ENCODE measurements at places on chromosomes 16 and 17. TPM values are rescaled to one million over a fixed set of nuclear protein-coding genes. Genes with fewer than 3 reads are reported as not detected.
A peak's percentile ranks its signal among the peaks of the same experiment; 100 is the strongest.

GRCh38 chr17:74223901-74224300 lies 10.5 kb downstream of the TTYH2 start:
- DNase-seq: no peak

- DNase-seq: no peak
Observed at GRCh38 chr17:54368906-54369305, 531.7 kb upstream of the TOM1L1 start.

- no peak for DNase-seq
Observed at GRCh38 chr16:83549316-83550182, 258.2 kb upstream of the HSBP1 start.

DNA sequence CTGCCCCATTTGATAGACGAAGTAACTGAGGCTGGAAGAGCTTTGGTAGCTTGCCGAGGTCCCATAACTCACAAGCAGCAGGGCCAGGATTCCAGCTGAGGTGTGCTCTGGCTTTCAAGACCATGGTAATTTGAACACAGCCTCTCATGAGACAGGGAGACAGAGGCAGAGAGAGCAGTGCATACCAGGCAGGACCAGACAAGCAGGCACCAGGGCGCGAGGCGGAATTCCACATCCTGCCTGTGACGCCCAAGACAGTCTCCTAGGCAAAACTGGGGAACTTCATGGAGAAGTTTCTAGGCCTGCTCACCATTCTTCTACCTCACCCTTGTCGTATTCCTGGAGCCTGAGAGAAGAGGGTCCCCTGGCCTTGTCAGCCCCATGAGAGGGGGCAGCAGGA lies 19.2 kb downstream of the SDK2 start:
- DNase-seq: no peak

CNTD1 gene
- total RNA-seq: not detected

- DNase-seq: no peak
Observed at GRCh38 chr17:68605914-68606313, 4.7 kb upstream of the FAM20A start.

CNTROB gene
- total RNA-seq: 45.3 TPM

GJD3 gene
- total RNA-seq: not detected

HBA2 gene
- total RNA-seq: not detected

DNA sequence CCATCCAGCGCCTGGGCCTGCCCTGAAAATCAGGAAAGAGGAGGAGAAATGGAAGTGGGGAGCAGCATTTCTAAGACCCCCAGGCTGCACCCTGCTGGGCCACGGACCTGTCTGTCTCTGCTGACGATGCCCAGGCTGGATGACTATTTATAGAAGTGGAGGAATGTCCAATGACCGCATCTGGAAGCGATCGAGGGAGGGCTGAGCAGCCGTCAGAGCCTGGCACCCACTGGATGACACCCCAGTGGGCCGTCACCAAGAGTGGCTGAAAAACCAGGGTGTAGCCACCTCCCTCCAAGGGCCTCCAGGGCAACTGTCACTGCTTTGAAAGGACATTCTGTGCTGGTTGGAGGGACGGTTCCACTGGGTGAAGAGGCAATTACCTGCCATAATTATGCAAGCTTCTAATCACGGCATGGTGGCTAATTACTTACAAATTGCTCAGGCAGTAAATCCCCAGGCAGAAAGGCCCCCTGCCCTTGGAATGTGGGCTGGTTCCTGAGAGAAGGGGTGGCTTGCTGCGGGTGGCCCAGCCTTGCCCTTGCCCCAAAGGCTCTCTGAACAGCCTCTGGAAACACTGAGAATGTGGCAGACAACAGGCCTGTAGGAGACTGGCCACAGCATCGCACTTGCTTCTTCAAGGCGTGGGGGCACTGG lies 332.1 kb downstream of the C16orf95 start:
- DNase-seq: no peak

GRCh38 chr16:57629516-57630406 lies 1.3 kb downstream of the ADGRG1 start:
- DNase-seq: no peak

ADAP2 gene
- total RNA-seq: 0.42 TPM

DNA sequence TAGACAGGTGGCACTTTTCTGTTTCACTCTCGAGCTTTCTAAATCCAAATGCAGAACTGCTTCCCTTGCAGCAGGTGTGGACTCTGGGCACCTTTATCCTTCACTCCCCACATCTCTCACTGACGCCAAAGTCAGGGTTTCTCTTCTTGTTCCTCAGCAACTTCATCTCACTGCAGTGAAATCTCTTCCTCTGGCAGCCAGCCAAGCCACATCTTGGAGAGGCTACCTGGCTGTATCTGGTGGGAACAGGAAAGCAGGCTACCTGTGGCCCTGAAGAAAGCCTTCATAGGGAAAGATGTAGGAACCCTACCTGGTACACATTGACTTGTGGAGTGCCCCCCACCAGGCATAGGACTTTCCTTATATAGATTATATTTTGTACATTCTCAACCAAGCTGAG lies 159.1 kb downstream of the UTP18 start:
- no peak for DNase-seq

DNA sequence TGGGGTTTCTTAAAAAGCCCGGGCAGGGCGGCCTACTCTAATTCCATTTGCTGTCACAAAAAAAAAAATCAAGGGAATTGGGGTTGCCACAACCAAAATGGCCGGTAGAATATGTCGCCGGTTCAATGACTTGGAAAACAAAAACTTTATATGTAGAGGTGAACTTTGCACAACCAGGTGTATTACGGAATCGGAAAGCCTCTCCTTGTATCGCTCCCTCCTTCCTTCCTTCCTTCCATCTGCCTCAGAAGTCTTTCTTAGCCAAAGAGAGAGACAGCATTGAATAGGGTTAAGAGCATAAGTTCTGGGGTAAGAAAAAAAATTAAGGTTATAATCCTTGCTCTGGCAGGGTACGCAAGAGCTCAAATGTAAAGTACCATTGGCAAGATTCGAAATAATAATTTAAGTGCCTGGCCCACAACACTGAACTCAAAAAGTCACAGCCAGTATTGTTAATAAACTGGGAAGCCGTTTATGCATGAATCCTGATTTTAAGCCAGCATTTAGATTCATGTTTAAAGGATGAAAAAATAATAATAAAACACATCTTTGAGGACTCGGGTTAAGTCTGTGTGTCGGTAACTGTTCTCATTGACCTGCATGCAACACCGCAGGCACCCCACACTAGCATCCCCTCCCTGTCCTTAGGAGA lies 522 bp upstream of the GLG1 start:
- no peak for DNase-seq

CA10 gene
- total RNA-seq: not detected

DHRS11 gene
- 10.1 TPM for total RNA-seq

DNA sequence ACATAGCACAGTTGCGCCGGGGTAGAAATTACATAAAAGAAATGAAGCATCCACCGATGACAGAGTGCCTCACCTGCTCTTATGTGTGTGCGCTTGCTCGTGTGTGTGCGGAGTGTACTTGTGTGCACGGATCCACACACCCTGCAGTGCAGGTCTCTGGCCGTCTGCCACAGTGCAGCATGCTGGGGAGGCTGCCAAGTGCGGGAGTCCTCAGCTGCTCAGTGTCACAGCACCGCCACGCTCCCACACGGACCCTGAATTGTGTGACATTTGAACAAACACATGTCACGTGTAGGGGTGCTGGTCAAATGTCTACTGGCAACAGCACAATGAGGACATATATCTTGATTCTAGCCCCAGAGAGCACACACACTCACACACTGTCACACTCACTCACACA lies 243.0 kb upstream of the MYOCD start:
- no peak for DNase-seq

DNA sequence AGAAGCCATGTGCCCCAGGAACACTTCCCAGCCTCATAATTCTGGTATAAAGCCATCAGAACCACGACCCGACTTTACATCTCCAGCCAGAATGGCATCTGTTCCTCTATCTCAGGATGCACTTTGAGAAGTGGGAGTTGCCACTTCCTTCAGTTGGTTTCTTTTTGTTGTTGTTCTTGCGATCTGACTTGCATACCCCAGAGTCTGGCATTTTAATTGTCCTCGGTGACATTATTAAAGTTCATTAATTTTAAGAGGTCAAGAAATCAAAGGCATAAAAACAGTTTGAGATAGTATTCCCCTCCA lies 13.5 kb downstream of the MARCHF10 start:
- DNase-seq: no peak

- no peak for DNase-seq
Observed at GRCh38 chr17:17765359-17766076, 71.3 kb downstream of the SREBF1 start.

DNA sequence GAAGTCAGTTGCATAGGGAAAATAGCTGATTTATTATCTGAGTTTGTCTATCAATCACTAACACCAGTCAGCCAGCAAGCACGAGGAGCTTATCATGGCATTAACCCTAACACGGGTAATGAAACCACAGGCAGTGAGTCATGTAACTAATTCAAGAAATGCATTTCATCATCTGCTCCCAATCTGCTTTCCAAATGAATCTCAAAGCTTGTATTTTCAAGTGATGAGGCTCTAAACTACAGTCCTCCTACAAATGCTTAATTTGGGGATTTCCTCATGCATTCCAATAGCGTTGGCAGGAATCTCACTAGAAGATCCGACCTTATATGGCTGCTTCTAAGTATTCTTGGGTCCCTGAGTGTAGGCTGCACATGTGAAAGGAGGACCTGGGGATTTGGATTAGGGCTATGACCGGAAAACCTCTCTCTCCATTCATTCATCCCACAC lies 118.4 kb upstream of the HSBP1 start:
- no peak for DNase-seq

ZPBP2 gene
- not detected for total RNA-seq

DNA sequence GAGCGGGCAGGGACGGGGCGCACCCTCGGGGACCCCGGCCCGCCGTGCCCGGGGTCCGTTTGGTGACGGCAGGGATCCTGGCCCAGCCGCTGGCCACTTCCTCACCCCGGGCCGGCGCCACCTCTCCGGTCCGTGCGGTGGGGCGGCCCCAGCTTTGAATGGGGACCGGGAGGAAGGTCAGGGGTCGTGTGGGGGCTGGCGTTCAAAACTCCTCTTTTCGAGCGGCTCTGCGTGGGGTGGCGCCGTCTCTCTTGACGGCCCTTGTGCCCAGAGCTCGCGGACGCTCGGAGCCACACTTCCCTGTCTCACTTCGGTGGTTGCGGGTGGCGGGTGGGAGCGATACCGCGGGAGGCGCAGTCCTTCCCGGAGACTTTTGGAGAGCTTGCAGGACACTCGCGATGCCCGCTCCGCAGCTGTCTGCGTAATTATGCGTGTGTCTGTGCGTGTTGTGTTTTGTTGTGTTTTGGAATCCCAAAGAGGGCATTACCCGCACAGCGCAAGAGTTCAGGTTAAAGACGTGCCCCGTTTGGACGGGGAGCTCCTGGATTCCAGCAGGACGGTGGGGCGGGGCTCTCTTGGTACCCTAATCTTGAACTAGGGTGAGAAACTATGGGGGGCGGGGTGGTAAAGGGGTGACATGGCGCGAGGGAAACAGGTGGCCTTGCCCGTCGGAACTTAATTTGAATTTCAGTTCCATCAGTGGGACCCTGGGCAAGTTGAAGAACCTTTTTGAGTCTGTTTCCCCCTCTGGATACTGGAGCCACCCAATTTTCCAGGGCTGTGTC lies 637 bp downstream of the PLCG2 start:
- peak; percentile 22 for DNase-seq

DNA sequence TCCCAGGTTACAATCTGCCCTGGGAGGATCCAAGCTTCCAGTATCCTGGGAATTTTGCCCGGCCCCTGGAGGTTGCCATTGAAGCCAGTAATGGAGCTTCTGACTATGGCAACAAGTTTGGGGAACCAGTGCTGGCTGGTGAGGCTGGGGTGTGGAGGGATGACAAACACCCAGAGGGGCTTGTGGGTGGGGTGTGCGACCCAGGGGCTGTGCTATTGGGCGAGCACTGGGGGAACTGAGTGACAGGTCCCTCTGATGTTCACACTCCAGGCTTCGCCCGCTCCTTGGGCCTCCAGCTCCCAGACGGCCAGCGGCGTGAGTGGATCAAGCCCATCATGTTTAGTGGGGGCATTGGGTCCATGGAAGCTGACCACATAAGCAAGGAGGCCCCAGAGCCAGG lies 8.7 kb downstream of the PFAS start:
- no peak for DNase-seq

- no peak for DNase-seq
Observed at GRCh38 chr16:17324451-17324850, 146.3 kb downstream of the XYLT1 start.

DNA sequence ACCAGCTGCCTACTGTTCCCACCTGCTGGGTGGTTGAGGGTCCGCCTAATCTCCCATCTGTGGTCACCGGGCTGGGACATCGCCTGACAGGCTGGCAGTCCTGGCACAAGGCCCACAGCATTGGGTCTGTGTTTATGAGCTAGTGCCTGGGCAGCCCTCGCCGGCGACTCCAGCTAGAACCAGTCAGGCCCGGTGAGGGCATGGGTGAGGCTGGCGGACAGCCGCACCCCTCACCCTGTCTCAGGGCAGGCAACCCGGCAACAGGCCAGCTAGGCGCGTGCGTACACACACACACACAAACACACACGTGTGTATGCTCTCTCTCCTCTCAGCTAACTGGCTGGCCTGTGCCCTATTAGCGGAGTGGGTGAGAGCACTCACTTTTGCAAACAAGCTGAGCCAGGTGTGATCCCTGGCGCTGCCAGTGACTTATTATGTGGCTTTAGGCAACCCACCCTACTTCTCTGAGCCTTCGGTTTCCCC lies 10.4 kb downstream of the HSD11B2 start:
- DNase-seq: no peak

All from activated naive CD8-positive, alpha-beta T cell treated with anti-CD3 and anti-CD28 coated beads for 36 hours (primary cell).